Endothelial cell (in vitro differentiated cells): ENCODE measurements at places on chromosomes 12 and 14. TPM values are rescaled to one million over a fixed set of nuclear protein-coding genes. Genes with fewer than 3 reads are reported as not detected.

DNA sequence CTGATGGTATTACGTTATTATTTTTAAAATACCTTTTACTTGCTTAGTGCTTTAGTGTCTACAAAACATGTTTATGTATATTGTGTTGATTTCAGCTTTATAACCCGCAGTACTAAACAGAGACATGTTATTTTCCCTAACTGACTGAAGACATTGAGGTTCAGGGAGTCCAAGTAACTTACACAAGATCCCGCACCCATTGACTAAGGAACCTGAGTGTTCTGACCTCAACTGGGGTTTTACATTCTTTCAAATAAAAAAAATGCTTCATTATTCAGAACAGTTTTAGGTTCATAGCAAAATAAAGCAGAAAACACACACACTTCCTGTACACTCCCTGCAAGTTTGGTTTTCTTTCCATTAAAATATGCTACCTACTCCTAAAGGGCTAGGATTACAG lies 60.4 kb upstream of the METAP2 start:
- H3K4me3 ChIP-seq: no peak overlapping the region
- DNase-seq: no peak
- peaks cover 4% of the 10 kb centered on the region for H3K4me1 ChIP-seq
- no peaks in the 10 kb centered on the region for H3K36me3 ChIP-seq

- no peaks in the 10 kb centered on the region for H3K36me3 ChIP-seq
- H3K4me3 ChIP-seq: no peak overlapping the region
- no peak overlapping the region for H3K27ac ChIP-seq
- no peaks in the 10 kb centered on the region for H3K4me1 ChIP-seq
- DNase-seq: no peak
Observed at GRCh38 chr14:58866391-58866790, 228.6 kb downstream of the DACT1 start.

GRCh38 chr14:31556191-31556590 lies 5.0 kb upstream of the NUBPL start:
- H3K27me3 ChIP-seq: peaks cover 4% of the 10 kb centered on the region
- H3K4me3 ChIP-seq: no peak overlapping the region
- DNase-seq: no peak
- no peak overlapping the region for H3K27ac ChIP-seq

- H3K27ac ChIP-seq: peak overlapping the region; percentile 92
- H3K4me1 ChIP-seq: peaks cover 38% of the 10 kb centered on the region
- H3K4me3 ChIP-seq: peak overlapping the region; percentile 98
- no peak for DNase-seq
- peaks cover 25% of the 10 kb centered on the region for H3K36me3 ChIP-seq
Observed at GRCh38 chr14:74301594-74302151, 1.1 kb downstream of the ABCD4 start.

GRCh38 chr12:91377436-91377835 lies 194.8 kb upstream of the DCN start:
- no peak overlapping the region for H3K27ac ChIP-seq
- no peak for DNase-seq
- peaks cover 2% of the 10 kb centered on the region for H3K4me1 ChIP-seq
- peaks cover 4% of the 10 kb centered on the region for H3K27me3 ChIP-seq

GRCh38 chr12:108852674-108853309 lies 4.6 kb downstream of the SSH1 start:
- H3K27me3 ChIP-seq: peaks cover 13% of the 10 kb centered on the region
- H3K4me1 ChIP-seq: peaks cover 60% of the 10 kb centered on the region
- DNase-seq: peak; percentile 34
- H3K36me3 ChIP-seq: peaks cover 52% of the 10 kb centered on the region

DNA sequence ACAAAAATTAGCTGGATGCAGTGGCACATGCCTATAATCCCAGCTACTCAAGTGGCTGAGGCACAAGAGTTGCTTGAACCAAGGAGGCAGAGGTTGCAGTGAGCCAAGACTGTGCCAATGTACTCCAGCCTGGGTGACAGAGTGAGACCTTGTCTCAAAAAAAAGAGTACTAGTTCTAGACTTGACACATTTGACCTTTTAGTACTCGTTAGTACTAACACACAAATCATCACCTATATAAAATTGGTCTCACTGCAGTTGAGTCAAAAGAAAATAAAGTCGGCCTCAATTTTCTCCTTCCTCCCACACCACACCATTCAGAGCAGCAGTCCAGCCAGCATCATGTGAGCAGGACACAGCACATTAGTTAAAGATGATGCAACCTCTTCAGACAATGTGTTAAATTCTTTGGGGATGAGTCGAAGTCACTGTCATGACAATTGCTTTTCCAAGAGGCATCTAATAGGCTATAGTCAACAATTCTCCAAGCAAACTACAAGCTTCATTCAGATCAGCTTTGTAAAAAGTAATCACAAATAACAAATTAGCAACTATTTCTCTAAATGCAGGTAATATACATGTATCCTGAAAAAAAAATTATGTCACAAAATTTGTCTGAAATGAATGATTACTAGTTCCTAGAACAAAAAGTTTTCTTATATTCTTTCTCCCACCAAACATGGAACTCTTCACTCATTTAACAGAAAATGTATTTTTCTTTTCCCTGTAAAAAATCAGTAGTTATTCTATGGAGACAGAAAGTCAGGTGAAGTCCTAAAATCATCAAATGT lies 55.6 kb downstream of the CLIP1 start:
- peak overlapping the region; percentile 42 for H3K4me3 ChIP-seq
- peak; percentile 13 for DNase-seq
- H3K36me3 ChIP-seq: peaks cover 15% of the 10 kb centered on the region
- peak overlapping the region; percentile 80 for H3K27ac ChIP-seq
- H3K27me3 ChIP-seq: peaks cover 4% of the 10 kb centered on the region
- peaks cover 41% of the 10 kb centered on the region for H3K4me1 ChIP-seq

GRCh38 chr12:59459966-59460660 lies 135.7 kb upstream of the SLC16A7 start:
- DNase-seq: no peak
- no peaks in the 10 kb centered on the region for H3K27me3 ChIP-seq
- no peak overlapping the region for H3K27ac ChIP-seq
- no peaks in the 10 kb centered on the region for H3K36me3 ChIP-seq
- H3K4me3 ChIP-seq: no peak overlapping the region

- H3K27me3 ChIP-seq: peaks cover 3% of the 10 kb centered on the region
- H3K4me3 ChIP-seq: no peak overlapping the region
- DNase-seq: no peak
- H3K4me1 ChIP-seq: peaks cover 27% of the 10 kb centered on the region
Observed at GRCh38 chr12:116244474-116245090, 32.9 kb downstream of the MED13L start.

DNA sequence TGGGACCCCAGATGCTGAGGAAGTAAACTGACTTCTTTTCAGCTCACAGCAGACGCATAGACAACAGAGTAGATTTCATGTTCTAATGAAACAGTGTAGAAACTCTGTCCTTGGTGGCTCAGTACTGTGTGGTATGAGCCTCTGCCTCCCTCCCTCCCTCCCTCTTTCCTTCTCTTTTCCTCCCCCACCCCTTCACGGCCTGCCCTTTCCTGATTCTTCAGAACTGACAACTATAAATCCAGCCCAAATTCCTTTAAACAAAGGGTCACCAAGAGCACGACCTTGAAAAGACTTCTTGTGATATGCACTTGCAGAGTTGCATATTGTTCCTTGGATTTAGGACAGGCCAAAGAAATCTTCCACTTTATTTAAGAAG lies 164.0 kb downstream of the ETV6 start:
- DNase-seq: no peak
- peaks cover 9% of the 10 kb centered on the region for H3K36me3 ChIP-seq
- peaks cover 3% of the 10 kb centered on the region for H3K27me3 ChIP-seq

DNA sequence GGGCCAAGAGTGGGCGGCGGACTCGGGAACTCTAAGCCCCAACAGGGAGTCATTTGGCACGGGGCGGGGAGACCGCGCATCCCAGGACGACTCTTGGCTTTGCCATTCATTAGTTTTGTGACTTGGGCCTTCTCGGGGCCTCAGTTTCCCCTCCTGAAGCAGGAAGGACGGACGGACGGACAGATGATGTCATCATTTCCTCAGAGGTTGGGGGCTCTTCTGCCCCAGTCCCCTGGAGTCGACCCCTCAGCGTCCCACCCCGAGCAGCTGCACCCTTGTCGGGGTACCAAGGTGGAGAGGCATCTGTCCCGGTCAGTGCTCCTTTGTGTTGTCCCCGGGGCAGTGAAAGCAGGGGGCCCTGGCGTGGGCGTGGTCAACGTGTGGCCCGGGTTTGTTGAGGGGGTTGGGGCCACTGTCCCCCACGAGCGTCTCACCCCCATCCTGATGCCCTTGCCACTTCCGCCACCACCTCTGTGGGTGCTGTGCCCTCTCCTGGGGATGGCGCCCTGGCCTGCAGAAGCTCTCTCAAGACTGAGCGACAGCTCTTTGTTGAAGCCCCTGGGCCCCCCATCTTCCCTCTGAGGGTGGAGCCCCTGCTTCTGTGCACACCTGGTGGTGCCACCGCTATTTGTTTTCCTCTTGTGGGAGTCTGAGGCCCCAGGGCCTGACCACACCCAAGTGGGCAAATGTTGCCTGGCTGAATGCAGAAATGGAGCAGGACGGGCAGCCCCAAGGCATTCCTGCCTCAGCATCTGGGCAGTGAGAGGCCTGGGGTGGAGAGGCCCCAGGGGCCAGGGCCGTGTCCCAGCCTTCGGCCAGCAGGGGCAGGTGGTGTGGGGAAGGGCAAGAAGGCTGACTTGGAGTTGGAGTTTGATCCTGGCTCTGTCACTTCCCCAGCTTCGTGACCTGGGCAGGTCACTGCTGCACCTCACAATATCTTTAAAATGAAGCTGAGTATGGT lies 896 bp downstream of the HHIPL1 start:
- DNase-seq: no peak
- H3K4me3 ChIP-seq: peak overlapping the region; percentile 77
- H3K4me1 ChIP-seq: peaks cover 5% of the 10 kb centered on the region
- no peak overlapping the region for H3K27ac ChIP-seq

DNA sequence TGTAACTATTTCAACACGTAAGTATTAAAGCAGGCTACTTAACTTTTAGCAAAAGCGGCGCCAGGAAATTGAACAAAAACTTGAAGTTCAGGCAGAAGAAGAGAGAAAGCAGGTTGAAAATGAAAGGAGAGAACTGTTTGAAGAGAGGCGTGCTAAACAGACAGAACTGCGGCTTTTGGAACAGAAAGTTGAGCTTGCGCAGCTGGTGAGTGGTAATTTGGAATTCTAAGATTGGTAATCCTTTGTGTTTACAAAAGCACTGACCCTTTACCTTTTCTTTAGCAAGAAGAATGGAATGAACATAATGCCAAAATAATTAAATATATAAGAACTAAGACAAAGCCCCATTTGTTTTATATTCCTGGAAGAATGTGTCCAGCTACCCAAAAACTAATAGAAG lies 4.0 kb downstream of the PNN start:
- H3K27ac ChIP-seq: peak overlapping the region; percentile 65
- H3K4me1 ChIP-seq: peaks cover 30% of the 10 kb centered on the region
- DNase-seq: no peak
- peaks cover 47% of the 10 kb centered on the region for H3K36me3 ChIP-seq
- peaks cover 9% of the 10 kb centered on the region for H3K27me3 ChIP-seq
- H3K4me3 ChIP-seq: peak overlapping the region; percentile 87

DNA sequence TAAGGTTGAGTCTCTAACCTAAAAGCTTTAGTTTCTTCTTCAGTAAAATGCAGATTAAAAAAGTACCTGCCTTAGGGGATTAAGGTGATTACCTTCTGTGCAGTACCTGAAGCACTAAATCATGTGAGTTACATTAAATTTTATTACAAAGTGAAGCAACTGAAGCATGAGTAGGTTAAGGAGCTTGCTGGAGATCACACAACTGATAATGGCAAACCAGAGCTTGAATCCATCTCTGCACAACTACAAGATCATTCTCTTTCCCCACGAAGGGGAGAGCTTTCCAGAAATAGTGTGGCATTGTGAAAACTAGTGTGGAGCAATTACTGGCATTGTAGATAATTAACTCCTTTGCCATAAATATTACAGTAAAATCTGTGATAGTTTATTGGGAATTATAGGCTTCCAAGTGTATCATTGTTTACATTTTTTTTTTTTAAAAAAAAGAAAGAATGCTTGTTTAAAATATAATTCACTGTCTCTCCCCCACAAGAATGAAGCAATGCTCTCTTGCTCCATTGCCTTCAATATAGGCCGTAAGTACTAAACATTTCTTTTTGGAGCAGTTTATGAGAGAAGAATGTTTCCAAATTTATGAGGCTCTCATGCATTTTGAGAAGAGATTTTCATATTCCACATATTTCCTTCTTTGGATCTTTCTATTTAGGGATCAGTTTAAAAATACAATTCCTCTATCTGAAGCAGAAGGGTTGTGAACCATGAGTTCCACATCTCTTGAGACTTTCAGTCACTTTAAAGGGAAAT lies 20.5 kb downstream of the SLC38A2 start:
- peaks cover 10% of the 10 kb centered on the region for H3K4me1 ChIP-seq
- no peak overlapping the region for H3K4me3 ChIP-seq
- no peaks in the 10 kb centered on the region for H3K36me3 ChIP-seq
- DNase-seq: no peak
- H3K27ac ChIP-seq: no peak overlapping the region

GRCh38 chr12:99567072-99567471 lies 80.5 kb upstream of the GARIN6 start:
- no peaks in the 10 kb centered on the region for H3K27me3 ChIP-seq
- no peaks in the 10 kb centered on the region for H3K36me3 ChIP-seq
- no peak overlapping the region for H3K27ac ChIP-seq

GRCh38 chr12:31311634-31312258 lies 14.2 kb downstream of the SINHCAF start:
- peaks cover 27% of the 10 kb centered on the region for H3K36me3 ChIP-seq
- peaks cover 6% of the 10 kb centered on the region for H3K27me3 ChIP-seq
- H3K4me3 ChIP-seq: peak overlapping the region; percentile 39
- H3K27ac ChIP-seq: peak overlapping the region; percentile 54
- DNase-seq: no peak

DNA sequence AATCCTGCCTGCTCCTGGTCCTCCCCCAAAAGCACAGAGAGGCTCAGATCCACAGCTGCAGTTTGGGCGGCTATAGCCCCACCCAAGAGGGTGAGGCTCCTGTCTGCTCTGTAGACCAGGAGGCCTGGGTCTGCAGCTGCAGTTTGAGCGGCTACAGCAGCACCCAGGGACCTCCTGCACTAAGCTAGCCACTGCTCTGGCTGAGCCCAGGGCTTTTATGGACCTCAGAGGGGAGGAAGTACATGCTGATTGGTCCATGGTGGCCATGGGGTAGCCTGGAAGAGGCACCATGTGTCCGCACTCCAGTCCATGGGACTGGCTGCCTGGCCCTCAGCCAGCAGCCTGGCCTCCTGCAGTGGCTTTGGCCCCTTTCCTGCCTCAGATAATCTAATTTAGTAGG lies 49.6 kb upstream of the GSC start:
- H3K36me3 ChIP-seq: peaks cover 5% of the 10 kb centered on the region
- no peak overlapping the region for H3K4me3 ChIP-seq
- no peaks in the 10 kb centered on the region for H3K4me1 ChIP-seq
- no peak overlapping the region for H3K27ac ChIP-seq
- H3K27me3 ChIP-seq: peaks cover 2% of the 10 kb centered on the region
- no peak for DNase-seq

GRCh38 chr12:26496170-26496569 lies 300.8 kb downstream of the SSPN start:
- H3K4me3 ChIP-seq: no peak overlapping the region
- no peak overlapping the region for H3K27ac ChIP-seq

GRCh38 chr14:57533214-57533613 lies 39.6 kb upstream of the CCDC198 start:
- no peaks in the 10 kb centered on the region for H3K27me3 ChIP-seq
- no peaks in the 10 kb centered on the region for H3K36me3 ChIP-seq
- H3K4me3 ChIP-seq: no peak overlapping the region
- no peaks in the 10 kb centered on the region for H3K4me1 ChIP-seq
- peak; percentile 27 for DNase-seq
- no peak overlapping the region for H3K27ac ChIP-seq

ISCA2 gene
- 31.4 TPM for total RNA-seq

KIF26A gene
- 96.9 TPM for total RNA-seq

BHLHE41 gene
- 4.0 TPM for total RNA-seq

STAC3 gene
- total RNA-seq: 3.3 TPM

CEBPE gene
- total RNA-seq: not detected

GPR68 gene
- total RNA-seq: 5.4 TPM

EIF2B1 gene
- 52.0 TPM for total RNA-seq

LYZ gene
- 3.6 TPM for total RNA-seq

LMO3 gene
- not detected for total RNA-seq

LEMD3 gene
- total RNA-seq: 22.1 TPM

RNFT2 gene
- total RNA-seq: 20.0 TPM

GALNT8 gene
- 31.6 TPM for total RNA-seq
